ENCODE measurements at places on chromosomes 5 and 9.

DNA sequence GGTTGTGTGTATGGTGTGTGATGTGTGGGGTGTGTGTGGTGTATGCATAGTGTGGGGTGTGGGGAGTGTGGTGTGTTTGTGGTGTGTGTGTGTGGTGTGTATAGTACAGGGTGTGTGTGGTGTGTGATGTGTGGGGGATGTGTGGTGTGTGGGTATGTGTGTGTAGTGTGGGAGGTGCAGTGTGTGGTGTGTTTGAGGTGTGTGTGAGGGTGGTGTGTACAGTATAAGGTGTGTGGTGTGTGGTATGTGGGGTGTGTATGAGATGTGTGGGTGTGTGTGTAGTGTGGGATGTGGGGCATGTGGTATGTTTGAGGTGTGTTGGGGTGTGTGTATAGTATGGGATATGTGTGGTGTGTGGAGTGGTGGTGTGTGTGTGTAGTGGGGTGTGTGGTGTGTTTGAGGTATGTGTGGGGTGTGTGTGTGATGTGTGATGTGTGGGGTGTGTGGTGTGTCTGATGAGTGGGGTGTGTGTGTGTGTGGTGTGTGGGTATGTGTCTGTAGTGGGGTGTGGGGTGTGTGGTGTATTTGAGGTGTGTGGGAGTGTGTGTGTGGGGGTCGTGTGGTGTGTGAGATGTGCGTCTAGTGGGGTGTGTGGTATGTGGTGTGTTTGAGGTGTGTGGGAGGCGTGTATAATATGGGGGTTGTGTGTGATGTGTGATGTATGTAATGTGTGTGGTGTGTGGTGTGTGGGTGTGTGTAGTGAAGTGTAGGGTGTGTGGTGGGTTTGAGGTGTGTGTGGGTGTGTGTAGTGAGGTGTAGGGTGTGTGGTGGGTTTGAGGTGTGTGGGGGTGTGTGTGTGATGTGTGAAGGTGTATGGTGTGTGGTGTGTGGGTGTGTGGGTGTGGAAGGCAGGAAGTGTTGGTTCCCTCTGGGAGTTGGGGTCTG lies 8.6 kb downstream of the ECSCR start:
- DNase-seq: no peak

DNA sequence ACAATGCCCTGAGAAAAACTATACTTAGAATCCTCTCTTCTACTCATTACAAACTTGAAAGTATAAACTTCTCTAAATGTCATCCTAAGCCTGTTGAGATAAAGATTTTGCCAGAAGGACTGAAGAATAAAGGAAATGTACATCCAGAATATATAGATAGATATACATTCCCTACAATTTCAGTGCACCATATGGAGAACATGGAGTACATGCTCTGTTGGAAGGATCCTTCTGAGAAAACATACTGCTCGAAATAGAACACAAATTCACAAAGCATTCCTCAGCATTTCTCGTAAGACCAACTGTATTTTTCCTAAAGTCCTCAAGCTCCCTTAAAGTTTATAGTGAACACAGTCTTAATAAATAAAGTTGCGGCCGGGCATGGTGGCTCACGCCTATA lies 69.7 kb upstream of the RASA1 start:
- DNase-seq: no peak

DNA sequence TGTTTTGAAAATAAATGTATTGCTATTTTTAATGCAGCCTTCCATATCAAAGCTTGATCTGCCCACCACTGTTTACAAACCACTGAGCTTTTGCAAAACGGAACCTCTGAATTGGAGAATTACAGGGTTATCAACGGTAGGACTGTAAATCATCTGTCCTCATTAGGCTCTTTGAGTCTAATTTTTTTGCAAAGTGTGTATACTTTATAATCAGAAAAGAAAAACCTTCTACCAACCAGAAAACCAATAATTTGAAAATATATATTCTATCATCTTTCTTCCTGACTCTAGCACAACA lies 6.8 kb upstream of the SLC2A8 start:
- DNase-seq: no peak

DNA sequence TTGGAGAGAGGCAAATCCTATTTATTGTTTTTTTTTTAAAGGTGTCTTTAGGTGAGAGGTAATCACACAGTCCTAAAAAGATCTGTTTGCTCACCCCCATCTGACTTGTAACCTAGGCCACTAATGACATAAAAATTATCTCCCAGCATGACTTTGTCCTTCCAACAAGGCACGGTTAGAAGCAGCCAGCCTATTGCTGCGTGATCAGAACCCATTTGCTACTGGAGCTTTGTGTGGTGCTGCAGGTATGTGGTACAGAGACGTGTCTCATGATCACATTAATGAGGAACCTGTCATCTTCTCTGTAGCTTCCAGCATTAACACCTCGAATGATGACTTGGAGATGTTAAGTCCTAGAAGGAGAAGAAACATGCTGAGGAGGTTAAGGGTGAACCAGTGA lies 555.8 kb upstream of the TLE4 start:
- no peak for DNase-seq

DNA sequence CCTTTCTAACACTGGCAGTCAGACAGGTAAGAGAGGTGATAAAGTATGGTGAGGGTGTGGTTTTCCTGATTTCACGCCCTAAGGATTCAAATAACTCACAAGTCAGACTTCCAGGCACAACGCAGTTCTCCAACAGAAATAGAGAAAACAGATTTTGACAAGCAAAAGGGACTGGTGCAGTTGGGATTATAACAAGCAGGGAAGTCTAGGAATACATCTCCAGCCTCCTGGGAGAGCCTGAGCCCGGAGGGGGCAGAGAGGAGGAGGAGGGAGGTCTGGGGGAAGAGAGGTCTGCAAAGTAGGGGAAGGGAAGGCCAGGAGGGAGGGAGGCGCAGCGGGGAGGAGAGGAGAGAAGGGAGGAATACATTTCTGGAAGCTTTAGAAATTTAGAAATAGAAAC lies 1.6 kb downstream of the CMBL start:
- DNase-seq: no peak

DNA sequence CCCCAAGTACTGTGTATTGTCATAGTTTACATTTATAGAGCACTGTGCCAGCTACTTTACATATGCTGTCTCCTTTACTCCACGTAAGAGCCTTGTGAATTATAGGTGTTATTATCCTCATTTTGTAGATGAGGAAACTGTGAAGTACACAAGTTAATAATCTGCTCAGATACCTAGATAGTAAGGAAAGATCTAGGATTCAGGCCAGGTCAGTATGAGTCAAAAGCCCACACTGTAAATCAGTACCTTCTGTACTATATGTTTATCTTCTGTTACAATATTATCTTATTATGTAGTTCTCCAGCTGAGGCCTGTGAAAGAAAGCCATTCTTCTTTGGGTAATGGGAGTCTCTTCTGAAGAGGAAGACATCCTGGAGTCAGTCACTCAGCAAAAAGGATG lies 72.4 kb upstream of the TLX3 start:
- no peak for DNase-seq

DNA sequence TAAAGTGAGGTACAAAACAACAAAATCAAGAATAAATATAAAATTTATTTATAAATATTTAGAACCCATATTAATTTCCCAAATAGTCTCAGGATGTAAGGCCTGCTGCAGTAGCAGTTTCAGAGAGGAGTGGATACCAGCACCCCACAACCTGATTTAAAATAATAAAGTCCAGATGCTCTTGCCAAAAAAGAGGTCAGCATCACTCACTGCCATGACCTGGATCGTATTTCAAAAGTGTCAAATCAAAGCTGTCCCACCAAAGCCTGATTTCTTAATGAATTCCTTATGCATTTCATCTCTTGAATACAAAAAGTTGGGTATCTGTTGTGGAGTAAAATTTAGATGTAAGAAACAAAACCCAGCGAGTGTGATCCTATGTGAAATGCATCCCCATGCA lies 58.0 kb upstream of the ROR2 start:
- no peak for DNase-seq

GRCh38 chr5:113132564-113132963 lies 156.0 kb downstream of the DCP2 start:
- no peak for DNase-seq

All from dermis microvascular lymphatic vessel endothelial cell (primary cell).